ENCODE measurements at places on chromosomes 11 and 22.

- no peak for DNase-seq
Observed at GRCh38 chr11:65126624-65127274, 4.6 kb downstream of the MRPL49 start.

GRCh38 chr11:118243161-118243560, 9.0 kb downstream of the MPZL3 start:
- DNase-seq, result no peak

GRCh38 chr11:129067454-129067853, 124.7 kb downstream of the ARHGAP32 start:
- DNase-seq, result no peak

- DNase-seq, result no peak
Observed at GRCh38 chr11:27420722-27421572, 51.6 kb downstream of the LGR4 start.

DNA sequence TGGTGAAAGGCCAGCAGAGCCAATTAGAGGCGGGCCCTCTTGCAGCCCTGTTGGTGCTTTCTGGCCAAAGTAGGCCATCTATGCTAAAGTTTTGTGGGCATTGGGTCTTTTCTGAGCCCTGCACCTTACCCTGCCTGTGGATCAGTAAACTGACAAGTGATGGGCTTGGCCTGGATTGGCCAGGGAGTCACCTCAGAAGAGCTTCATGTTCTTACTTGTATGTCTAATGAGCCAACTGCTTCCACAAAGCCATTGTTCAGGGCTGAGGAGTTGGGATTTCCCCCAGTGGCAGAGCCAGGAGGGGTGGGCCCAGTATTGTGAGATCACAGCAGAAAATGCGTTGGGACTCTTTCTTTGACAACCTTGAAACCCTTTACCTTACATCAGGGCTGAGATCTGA, 90.4 kb downstream of the CWC15 start:
- DNase-seq, result no peak

DNA sequence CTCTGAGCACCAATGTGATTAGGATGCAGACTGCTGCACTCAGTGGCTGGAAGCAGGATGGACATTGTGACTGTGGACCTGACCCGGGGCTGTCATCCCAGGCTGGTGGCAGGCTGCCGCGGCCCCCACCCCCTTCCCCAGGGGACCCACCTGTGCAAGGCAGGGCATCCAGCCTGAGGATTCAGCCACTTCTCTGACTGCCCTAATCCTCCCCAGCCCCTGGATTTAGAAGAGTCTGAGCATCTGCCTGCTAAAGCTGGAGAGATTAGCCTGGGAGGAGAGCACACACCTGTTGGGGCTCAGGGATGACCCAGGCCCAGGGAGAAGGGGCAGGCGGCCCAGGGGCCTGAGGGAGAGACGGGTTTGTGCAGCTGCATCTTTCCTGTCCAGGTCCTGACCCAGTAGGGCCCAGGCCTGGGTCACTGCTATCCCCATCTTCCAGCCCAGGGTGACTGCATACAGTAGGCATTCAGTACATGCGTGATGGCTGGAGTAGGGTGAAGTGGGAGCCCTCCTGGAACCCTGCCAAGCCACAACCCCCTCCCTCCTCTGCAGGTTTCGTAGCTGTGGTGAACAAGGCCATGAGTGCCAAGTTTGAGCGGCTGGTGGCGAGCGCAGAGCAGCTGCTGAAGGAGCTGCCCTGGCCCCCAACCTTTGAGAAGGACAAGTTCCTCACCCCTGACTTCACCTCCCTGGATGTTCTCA, 12.1 kb downstream of the DPP3 start:
- no peak for DNase-seq

GRCh38 chr11:1055109-1055703, 18.7 kb upstream of the MUC6 start:
- no peak for DNase-seq

DNA sequence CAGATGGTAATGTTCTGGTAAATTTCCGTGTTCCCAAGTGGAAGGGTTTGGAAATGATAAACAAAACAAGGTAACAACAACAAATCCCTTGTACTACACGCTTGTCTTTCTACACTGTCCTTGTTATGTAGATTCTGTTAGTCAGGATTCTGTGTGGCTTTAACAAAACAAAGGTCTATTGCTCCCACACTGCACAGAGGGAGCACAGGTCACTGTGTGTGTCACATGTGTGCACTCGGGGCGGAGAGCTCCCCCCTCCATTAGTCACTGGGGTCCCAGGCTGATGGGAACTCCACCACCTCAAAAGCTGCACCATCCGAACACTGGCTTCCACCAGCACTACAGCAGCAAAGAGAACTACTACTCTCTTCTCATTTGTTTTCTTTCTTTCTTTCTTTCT, 227.9 kb downstream of the NTM start:
- DNase-seq, result no peak

DNA sequence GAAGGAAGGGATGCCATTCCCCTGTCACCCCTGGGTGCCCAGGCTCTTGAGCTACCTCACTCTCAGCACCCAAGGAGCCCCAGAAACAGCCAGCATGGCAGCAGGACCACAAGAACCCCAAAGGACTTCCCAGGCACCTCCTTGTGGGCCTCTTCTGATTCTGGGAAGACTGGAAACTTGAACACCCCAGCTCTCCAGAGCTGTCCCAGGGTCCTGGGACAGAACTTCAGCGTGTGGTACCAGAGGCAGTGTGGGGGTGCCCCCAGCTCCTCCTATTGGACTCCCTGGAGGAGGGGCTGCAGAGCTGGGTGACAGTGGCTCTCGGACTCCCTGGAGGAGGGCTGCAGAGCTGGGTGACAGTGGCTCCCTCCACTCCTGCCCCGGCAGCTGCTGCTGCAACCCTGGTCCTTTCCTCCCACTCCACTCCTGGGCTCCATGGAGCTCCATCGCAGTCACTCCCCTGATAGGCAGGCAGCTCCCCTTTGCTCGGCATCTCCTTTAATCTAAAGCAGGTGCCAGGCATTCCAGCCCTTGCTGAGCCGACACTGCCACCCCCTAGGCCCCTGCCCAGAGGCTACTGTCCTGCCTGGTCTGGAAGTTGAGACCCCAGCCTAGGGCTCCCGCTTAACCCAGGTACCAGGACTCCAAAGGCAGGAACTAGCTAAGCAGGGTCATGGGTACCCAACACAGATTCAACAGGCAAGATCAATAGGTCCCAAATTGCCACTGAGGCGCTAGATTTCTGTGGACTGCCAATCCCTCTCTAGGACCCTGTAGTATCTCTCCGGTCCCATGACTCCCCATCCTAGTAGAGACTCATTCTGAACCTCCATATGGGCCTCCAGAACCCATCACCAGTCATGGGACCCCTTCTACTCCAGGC, 2.7 kb downstream of the BCL9L start:
- no peak for DNase-seq

DNA sequence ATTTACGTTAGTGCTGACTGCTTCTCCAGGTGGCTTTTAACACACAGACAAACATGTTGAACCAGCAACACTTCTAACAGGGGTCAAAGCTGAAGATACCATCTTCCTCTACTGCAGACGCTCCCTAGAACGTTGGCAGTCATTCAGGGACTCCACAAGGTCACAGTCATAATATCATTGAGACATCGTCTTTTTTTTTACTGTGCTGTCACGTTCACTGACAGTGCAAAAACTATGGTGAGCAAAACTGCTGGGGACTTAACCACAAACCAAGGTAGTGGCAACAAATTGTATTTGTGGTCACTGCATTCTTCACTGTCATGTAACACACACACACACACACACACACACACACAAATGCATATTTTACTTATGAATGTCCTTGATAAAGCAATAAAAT, 244.9 kb downstream of the CASP12 start:
- no peak for DNase-seq

DNA sequence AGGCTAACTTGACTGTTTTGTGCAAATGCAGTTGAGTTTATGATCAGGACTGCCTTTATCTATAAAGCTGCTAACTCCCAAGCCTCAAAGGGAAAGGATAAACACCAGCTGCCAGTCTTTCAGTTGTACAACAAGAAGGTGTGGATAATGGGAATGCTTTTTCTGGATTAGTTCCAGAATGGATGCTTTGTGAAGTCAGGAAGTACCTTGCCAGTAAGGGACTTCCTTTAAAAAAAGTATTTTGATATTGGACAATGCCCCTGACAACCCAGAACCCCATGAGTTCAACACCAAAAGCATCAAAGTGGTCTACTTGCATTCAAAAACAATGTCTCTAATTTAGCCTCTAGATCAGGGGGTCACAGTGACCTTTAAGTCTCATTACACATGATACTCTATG, 32.0 kb downstream of the OR5A2 start:
- DNase-seq, result no peak

DNA sequence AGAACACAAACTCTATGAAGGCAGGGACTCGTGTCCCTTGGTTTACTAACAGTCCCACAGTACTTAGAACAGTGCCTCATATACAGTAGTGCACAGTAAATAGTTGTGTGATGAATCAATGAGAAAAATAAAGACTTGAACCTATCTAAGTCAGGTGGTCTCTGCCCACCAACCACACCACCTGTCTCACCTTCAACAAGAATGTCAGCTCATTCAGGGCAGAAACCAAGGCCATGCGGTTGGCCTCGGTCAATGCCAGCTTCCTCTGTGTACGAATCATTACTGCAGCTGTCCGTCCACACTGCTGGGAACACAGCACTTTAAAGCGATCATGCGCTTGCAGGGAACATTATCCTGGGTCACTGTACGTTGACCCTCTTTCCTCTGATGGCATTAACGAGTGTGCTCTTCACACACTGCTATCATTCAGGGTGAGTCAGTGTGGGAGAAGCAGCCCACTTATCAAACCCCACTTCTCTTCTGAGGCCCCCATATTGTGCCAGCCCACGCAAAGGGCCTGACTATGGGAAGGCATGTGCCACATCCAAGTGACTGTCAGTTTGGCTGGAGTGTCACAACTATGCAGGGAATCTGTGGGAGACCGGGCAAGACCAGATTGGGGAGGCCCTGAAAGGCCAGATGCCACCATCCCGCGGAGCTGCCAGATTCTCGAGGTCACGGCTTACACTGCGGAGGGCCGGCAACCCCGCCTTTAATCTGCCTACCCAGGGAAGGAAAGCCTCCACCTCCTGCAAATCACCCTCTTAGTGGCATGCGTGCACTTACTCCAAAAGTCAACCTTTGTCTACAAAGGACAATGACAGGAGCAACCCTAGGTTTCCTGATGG, 36.1 kb downstream of the LARGE1 start:
- DNase-seq, result no peak

GRCh38 chr11:118958577-118958976, 2.5 kb downstream of the UPK2 start:
- no peak for DNase-seq

DNA sequence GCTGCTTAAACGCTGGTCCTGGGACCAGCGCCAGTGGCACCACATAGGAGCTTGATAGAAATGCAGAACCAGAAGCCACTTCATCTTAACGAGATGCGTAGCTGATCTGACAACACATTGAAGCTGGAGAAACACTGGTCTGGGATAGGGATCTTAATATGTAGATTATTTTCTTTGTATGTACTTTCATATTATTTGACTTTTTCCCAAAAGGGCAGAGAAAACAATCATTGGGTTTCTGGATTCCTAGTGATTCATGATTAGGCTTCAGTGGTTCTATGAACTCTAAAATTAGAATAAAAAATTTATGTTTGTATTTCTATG, 12.3 kb downstream of the MPEG1 start:
- no peak for DNase-seq

- no peak for DNase-seq
Observed at GRCh38 chr22:26553056-26553752, 36.7 kb downstream of the TPST2 start.

GRCh38 chr11:9701799-9702198, 37.9 kb downstream of the SWAP70 start:
- DNase-seq, result no peak

DNA sequence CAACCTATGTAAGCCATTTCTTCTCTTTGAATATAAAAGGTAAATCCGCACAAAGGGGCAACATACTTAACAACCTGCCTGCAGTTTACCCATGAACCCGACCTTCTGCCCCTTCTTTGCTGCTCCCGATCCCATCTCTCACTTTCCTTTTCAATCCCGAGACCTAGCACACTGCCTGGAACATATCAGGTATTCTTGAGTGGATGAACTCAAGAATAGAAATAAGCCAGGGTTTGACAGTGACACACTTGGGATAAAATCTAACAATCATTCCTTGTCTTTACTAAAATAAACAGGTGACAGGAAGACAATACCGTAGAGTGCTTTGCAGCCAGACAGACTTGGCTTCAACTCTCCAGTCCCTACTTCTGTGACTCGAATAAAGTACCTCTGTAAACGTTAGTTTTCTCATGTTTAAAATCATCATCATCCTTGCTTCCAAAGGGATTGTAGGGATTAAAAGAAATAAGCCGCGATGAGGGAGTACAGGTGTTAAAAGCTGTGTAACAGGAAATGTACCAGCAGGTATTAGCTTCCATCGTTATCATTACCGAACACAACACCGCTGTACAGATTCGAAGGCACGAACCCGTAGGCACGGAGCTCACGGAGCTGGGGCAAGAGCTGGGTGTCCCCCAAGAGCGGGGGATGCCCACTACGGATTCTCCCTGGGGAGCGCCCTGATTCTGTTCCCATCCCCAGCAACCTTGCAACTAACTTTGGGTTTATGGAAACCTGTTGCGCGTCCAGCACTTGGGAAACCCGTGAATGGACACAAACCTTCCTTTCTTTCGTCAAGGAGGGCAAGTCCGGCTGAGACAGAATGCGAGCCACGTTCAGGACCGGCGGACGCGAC, 720 bp downstream of the UFD1 start:
- DNase-seq, result no peak

DNA sequence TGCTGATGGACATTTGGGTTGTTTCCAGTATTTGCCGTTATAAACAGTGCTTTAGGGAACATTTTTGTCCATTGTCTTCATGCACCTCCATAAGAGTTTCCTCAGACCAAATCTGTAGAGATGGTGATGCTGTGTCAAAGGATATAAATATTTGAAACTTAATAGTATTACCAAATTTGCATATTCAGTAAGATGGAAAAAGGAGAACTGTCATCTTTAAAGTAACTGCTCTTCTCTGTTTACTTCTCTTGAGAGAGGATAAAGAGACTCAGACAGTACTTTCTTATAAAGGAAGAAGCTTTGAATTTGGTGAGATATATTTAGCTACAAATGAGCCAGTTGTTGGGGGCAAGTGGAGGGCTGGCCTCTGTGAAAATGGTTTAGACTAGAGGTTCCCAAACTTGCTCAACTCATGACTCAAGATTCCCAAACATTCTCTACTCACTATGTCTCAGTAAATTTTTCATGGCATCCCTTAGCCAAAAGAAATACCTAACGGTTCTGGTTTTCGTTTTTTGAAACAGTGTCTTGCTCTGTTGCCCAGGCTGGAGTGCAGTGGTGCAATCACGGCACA, 26.2 kb downstream of the SHISA8 start:
- DNase-seq, result no peak
